Epithelial cell of prostate (primary cell): ENCODE measurements at places on chromosomes 3 and 15.

GRCh38 chr15:93076217-93076616, 12.8 kb downstream of the RGMA start:
- no peak for DNase-seq

- DNase-seq, result no peak
Measured at GRCh38 chr3:8864402-8865350, 95.3 kb upstream of the OXTR start.

GRCh38 chr3:13194285-13195209, 121.3 kb upstream of the IQSEC1 start:
- DNase-seq, result no peak

DNA sequence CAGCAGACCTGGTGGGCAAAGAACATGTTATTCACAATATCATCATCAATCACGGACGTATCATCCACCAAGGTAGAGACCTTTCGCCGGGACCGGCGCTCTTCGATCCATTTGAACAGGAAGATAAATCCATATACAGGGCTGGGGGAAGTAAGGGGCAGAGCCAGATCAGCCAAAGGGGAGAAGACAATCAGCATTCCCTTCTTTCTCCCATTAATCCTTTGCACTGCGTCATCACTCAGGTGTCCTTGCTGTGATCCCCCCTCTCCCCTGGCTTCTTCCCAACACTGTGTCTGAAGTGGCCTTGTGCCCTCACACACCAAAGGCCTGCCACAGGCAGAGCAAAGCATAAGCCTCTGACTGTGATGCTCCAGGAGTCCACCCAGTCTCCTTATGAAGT, 36.4 kb downstream of the SEMA3G start:
- DNase-seq, result no peak

DNA sequence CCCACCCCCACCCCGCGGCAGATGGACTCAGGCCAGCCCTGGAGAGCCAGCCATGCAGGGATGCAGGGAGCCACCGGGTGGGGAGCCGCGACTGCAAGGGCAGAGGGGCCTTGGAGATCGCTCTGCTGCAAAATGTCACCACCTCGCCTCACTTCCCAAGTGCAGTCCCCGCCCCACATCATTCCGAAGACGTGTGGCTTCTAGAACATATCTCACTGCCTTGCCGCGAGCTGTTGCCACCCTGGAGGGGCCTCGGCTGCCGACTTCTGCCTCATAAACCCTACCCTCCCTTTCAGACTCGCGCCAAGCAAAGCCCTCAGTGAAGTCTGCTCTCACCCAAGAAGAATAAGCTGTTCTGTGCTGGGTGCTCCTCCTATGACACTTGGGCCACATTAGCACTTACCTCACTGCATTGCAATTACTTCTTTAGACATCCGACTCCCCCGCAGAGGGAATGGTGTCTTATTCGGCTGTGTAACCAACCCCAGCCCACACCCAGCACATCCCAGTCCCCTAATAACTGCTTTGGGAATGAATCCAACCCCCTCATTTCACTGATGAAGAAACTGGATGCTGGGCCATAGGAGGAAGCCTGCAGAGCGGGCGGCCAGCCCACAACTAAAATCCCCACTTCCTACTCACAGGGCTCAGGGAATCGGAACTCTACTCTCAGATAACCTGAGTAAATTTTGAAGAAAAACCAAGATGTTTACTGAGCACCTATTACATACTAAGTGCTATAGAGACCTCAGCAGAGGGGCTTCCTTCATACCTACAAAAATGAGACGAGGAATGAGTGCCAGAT, 8.6 kb downstream of the TLE3 start:
- DNase-seq, result no peak

DNA sequence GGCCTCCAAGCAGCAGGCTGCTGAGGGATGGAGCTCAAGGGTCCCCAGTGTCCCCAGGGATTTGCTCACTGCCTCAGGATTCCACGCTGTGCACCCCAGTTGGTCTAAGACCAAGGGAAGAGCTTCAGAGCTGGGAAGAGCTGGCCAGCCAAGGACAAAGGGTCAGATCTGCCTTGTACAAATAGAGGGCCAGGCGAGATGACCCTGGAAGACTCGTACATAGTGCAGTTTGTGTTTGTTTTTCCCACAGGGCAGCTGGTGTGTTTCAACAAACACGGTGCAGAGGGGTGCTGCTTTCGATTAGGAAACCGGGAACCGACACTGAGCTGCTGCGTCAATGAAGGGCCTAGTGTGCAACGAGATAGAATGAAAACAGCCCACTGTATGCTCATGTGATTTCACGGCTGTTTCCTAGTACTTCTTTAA, 56.1 kb upstream of the TRPM1 start:
- DNase-seq, result no peak

DNA sequence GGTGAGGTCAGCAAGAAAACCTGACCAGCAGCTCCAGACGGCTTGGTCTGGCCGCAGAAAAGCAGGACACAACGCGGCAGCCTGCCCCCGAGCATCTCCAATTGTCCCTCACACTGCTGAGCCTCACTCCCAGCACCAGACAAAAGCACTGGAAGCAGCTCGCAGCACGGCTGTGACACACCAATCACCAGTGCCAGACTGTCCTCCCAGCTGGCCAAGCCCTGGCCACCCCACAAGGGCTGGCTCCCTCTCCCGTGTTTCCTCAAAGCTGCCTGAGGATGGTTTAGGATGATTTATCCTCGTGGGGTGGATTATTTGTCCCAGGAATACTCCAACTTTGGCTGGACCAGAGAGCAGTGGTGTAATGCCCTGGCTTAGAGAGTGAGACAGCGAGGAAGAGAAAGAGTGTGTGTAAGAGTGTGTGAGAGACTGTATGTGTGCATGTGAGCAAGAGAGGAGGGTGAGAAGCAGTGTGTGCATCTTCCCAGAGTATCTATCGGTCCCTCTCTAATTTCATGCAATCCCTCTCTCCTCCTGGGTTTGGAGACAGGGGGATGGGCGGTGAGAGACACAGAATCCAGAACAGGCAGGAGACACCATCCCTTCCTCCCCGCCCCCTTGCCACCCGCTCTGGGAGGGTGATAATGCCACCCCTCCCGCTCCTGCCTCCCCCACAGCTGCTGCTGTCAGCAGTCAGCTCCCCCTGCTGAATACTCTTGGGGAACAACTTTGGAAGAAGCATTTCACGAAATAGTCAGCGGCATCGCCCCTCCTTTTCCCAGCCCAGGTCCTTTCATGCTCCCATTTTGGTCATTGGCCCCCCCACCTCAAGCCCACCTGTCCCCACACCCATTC, 34.2 kb downstream of the SEMA5B start:
- no peak for DNase-seq

GRCh38 chr15:64697911-64698369, 77.4 kb downstream of the RBPMS2 start:
- no peak for DNase-seq

- no peak for DNase-seq
Measured at GRCh38 chr3:188126934-188127333, 27.0 kb upstream of the LPP start.

GRCh38 chr3:143478115-143478693, 358.6 kb downstream of the CHST2 start:
- DNase-seq, result no peak

DNA sequence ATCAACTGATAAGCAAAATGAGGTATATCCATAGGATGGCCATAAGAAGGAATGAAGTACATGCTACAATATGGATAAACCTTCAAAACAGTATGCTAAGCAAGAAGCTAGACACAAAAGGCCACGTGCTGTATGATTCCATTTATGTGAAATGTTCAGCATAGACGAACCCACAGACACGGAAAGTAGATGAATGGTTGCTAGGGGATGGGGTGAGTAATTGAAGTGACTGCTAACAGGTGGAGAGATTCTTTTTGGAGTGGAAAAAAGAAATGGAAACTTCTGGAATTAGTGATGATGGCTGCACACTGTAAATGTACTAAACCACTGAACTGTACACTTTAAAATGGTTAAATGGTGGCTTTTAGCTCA, 630 bp upstream of the EFCAB12 start:
- DNase-seq, result no peak
